ENCODE measurements at places on chromosomes 6 and 20. TPM values are rescaled to one million over a fixed set of nuclear protein-coding genes. Genes with fewer than 3 reads are reported as not detected.

Gene ILRUN
- 145 TPM for total RNA-seq

GRCh38 chr6:168121303-168121665 is 42.3 kb upstream of the FRMD1 start:
- no peaks in the 10 kb centered on the region for H3K4me1 ChIP-seq
- H3K27me3 ChIP-seq: peaks cover 30% of the 10 kb centered on the region
- no peak overlapping the region for H3K27ac ChIP-seq
- DNase-seq: no peak
- no peaks in the 10 kb centered on the region for H3K36me3 ChIP-seq
- no peak overlapping the region for H3K4me3 ChIP-seq

GRCh38 chr20:4663553-4663952 is 58.2 kb upstream of the PRND start:
- H3K36me3 ChIP-seq: no peaks in the 10 kb centered on the region
- DNase-seq: no peak
- no peaks in the 10 kb centered on the region for H3K4me1 ChIP-seq
- no peak overlapping the region for H3K4me3 ChIP-seq
- peaks cover 44% of the 10 kb centered on the region for H3K27me3 ChIP-seq

DNA sequence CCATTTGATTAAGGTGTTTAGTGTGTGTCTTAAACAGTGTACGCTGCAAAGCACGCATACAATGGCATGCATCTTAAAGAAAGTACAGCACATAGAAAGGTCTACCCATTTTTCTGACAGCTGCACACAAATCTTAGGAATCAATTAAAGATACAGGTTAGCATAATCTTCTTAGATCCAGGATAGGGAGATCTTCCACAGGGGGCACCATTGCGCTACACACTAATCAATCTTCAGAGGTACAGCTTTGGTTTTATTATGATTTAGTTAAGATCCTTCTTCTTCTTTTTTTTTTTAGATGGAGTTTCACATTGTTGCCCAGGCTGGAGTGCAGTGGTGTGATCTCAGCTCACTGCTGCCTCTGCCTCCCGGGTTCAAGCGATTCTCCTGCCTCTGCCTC is 63.7 kb upstream of the BEND3 start:
- no peak overlapping the region for H3K4me3 ChIP-seq
- no peak overlapping the region for H3K27ac ChIP-seq
- no peaks in the 10 kb centered on the region for H3K27me3 ChIP-seq
- DNase-seq: peak; percentile 28
- no peaks in the 10 kb centered on the region for H3K36me3 ChIP-seq

- H3K4me3 ChIP-seq: no peak overlapping the region
- no peaks in the 10 kb centered on the region for H3K27me3 ChIP-seq
- no peak overlapping the region for H3K27ac ChIP-seq
- peaks cover 4% of the 10 kb centered on the region for H3K36me3 ChIP-seq
- no peak for DNase-seq
Measured at GRCh38 chr20:20606050-20606449, 106.4 kb downstream of the RALGAPA2 start.

All from Calu3 (cell line).